ENCODE measurements at places on chromosomes 16 and 17.

DNA sequence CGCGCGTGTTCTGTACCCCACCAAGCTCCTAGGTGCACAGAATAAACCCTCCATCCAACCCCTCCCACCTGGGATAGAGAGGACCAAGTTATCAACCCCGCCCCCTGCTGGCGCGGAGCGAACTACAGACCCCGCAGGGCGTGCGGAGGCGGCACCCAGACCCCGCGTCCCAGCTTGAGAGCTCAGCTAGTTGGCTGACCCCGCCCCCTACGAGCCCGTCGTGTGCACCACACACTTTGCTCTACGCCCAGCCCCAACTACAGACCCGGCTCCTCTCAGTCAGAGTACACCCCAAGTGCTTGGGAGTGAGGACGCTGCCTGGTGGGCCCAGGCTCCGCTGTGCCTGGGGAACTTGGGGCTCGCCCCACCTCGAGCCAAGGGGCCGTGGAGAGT is 1.5 kb downstream of the GRIN2A start:
- peak; percentile 40 for DNase-seq

DNA sequence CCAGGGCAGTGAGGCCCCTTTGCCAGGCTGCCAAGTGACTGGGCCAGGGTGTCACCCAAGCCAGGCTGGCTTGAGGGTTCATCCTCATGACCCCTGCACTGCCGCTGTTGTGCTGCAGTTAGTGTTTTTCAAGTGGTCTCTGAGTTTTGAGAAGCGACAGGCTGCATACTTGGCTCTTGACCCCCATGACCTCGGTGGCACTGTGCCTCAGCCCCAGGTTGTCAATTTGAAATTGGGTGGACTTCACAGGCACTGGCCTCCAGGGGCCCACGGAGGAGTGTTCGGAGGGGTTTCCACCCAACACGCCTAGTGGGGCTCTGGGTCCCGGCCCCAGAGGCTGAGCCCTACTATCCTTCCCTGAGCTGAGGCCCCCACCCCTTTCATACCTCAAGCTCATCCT is 42.7 kb downstream of the DHRS7B start:
- no peak for DNase-seq

DNA sequence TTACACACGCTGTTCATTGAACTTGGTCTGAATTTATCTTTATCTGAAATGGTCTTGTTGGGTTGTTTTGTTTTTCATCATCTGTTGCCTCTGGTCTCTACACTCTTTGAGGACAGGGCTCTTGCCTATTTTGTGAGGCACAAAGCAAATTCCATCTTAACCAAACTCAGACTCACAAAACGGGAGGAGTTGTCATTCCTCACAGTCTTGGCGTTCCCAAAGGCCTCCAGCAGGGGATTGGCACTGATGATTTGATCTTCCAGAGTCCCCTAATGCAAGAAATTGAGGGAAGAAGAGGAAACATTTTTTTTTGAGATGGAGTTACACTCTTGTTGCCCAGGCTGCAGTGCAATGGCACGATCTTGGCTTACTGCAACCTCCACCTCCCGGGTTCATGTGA is 8.7 kb downstream of the MYH3 start:
- DNase-seq: no peak

- no peak for DNase-seq
These were observed 595.0 kb downstream of the WWOX start for GRCh38 chr16:78694414-78694813.

GRCh38 chr17:22273308-22273707 is 581.0 kb downstream of the KCNJ18 start:
- no peak for DNase-seq

GRCh38 chr17:79294459-79295071 is 219.9 kb downstream of the ENGASE start:
- peak; percentile 45 for DNase-seq

GRCh38 chr17:68133346-68134045 is 98.0 kb downstream of the KPNA2 start:
- no peak for DNase-seq

DNA sequence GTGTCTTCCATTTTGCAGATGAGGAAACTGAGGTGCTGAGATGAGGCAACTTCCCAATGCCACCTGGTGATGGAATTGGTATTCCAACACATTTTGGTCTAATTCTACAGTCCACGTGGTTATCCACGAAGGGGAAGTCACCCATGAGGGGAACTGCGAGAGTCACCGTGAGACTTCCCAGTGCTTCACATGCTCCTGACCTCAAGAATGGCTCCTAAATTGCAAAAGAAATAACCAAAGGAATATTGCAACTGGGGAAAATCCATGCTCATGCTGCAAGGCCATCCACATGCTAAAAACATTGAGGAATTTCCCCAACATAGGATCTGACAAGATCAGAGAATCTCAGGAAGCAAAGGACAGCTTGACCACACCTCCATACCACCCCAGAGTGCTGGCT is 153.9 kb downstream of the HS3ST3B1 start:
- DNase-seq: no peak

DNA sequence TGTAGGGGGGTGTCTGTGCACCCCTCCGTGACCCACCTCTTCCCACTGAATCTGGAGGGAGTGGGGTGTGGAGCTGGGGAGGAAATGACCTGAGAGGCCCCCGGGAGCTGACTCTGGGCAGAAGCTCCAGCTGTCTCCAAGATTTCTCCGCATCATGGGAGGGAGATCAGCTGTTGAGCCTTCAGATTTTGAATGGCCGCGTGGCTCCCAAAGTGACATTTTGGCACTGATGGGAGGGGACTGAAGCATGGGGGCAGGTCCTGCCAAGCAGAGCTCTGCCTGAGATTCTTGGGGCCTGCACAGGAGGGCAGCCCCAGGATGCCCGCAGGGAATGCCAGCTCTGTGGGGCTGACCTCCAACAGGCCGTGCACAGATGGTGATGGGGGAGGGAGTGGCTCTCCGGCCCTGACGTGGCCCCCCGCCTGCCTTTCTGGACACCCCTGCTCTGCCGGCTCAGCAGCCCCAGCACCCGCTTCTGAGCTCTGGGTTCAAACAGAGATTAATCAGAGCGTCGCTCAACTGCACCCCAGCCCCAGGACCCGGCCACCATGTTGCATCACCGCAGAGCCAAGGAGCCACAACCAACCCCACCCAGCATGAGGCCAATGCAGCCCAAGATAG is 25.3 kb upstream of the UBE2I start:
- DNase-seq: no peak

DNA sequence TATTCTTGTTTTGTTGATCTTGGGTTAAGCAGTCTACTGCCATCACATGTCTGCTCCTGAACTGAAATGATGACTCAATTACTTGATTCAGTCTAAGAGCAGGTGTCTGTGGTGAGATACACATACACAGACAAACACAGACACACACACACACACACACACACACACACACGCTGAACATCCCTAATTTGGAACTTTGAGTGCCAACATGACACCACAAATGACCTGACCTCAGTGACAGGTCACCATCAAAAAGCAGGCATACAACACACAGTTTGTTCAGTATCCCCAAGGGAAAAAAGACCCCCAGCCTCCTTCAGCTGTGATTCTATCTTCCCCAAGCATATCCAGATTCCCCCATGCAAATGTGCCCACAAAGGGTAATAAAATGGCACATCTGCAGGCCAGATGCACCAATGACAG is 130.1 kb upstream of the TMEM97 start:
- peak; percentile 7 for DNase-seq

- no peak for DNase-seq
These were observed 9.4 kb downstream of the DUSP3 start for GRCh38 chr17:43769426-43769825.

DNA sequence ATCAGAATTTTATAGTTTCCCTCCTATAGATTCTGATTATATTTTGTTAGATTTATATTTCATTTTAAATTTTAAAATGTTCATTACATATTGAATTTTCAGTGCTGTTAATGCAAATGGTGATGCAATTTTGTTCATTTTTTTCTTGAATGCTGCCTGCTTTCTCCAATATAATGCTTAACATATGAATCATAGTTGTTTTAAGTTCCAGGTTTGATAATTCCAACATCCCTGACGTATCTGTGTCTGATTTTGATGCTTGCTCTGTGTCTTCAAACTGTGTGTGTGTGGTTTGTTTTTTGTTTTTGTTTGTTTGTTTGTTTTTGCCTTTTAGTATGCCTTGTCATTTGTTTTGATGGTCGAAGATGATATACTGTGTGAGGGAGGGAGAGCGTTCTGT is 134.7 kb upstream of the ELAC2 start:
- DNase-seq: no peak

- no peak for DNase-seq
These were observed 33.4 kb downstream of the AXIN2 start for GRCh38 chr17:65527857-65528591.

- DNase-seq: peak; percentile 7
These were observed 126.8 kb upstream of the PSMD7 start for GRCh38 chr16:74169687-74170376.

GRCh38 chr16:81786868-81787267 is 7.8 kb downstream of the PLCG2 start:
- DNase-seq: no peak

DNA sequence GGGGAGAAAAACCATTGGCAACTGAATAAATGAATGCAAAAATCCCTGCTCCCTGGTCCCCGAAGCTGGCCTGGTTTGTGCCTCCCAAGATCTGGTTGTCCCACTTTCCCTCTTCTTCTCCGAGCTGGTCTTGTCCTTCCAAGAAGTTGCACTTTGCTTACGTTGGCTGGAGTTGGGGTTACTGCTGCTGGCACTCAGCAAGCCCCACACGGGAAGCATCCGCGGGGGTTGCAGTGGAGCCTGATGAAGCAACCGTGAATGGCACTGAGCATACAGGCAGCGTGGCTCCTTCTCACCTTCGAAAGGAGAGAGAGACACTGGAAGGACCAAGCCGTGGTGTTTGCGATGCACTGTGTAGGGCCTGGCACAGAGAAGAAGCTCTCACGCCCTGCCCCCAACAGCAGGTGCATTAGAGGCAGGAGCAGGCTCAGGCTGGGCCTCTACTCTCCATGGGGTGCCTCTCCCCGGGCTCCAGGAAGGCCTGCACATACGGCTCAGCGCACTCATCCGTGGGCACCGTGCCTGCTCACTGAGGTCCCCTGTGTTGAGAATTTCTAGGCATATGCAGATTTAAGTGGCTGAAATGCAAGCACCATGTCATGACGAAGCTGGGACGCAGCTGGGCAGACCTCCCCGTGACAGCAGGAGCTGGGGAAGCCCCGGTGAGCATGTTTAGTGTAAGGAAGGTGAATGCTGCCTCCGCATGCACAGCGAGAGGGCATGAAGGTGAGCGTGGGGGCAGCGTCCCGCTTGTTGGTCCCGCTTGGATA is 12.1 kb downstream of the CA5A start:
- no peak for DNase-seq

DNA sequence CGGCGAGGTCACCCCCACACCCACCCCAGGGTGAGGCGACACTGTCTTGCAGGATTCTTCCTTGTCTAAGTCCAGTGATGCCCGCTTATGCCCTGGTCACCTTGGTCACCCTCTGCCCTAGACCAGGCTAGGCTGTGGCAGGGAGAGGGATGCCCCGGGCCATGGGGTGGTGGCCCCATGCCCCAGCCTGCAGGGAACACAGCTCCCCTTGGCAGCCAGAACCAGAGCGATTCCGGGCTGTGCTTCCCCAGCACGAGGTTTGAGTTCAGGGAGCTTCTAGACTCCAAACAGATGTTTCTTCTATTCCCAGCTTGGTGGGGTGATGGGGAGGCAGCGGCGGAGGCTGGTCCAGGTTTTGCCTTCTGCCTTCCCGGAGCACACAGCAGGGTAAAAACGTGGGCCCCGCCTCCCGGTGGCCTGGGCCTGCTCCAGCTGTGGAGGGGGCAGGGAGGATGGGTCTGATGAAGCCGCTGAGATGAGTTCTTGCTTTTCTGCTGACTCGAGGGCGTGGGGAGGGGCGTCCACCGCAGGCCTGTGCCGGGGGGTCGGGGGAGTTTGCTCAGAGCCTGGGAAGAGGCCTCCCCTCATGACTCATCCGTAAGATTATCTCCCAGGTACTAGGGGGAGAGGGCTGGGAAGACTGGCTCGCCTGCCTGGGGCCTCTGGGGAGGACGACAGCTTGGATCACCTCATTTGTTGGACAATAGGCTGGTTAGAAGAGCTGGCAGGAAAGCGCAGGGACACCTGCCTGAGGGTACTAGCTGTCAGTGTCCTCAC is 15.4 kb downstream of the SMTNL2 start:
- no peak for DNase-seq

DNA sequence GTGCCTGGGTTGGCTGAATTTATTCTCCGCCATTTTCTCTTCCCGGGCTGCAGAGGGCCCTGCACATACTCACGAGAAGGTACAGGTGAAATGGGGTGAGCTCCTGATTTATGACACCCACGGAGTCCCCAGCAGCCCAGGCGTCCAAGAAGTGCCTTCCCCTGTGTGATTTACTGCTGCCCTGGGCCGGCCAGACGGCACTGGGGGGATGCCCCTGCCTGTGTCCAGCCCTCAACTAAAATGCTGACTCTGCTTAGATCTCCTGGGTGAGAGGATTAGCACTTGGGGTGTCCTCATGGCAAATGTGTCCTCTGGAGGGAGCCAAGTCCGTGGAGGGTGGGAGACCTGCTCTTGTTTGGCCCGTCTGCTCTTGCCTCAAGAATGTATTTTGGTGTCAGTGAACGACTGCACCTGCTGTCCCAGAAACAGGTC is 132.4 kb downstream of the MAF start:
- DNase-seq: no peak

GRCh38 chr16:14649816-14650215 is 17.1 kb downstream of the BFAR start:
- no peak for DNase-seq

DNA sequence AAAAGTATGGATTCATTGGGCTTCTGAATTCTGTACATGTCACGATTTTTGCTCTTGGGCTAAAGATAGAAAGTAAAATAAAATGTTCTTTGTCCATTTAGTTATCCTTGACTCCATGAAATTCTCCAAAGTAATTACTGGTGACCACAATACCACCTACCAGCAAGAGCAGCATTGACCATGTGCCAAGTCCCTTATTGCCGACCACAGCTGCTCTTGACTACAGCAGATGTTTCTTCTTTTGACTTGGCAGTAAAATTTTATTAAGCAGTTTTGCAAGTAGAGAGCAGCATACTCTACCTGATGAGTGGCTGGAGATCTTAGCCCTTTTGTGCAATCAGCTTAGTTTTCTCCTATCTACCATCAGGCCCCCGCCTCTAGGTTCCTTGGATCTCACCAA is 152.2 kb upstream of the TBX2 start:
- peak; percentile 99 for DNase-seq

DNA sequence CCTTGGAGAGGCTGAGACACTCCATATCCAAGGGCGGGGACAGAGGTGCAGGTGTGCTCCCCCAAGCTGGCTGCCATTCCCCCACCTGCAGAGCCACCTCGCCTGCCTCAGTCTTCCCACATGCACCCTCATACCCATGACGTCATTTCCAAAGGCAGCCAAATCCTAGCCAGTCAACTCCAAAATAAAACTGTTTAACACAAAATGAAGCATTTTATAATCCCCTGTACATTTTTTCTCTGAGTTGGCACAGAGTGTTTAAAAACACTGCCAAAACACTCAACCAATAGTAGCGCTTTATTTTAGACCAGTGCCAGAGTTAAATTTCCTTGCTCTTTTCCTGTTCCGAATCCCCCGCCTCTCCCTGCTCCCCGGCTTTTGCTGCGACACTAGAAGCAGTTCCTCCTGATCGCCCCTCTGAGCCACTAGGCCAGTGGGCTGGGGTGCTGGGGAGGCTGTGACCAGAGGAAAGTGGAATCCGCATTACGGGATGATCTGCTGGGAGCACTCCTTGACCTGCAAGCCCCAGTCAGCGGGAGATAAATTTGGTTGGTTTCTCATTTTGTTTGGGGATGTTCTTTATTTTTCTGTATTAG is 139.5 kb downstream of the ZNF423 start:
- no peak for DNase-seq
